ENCODE measurements at places on chromosomes 6 and 20.

DNA sequence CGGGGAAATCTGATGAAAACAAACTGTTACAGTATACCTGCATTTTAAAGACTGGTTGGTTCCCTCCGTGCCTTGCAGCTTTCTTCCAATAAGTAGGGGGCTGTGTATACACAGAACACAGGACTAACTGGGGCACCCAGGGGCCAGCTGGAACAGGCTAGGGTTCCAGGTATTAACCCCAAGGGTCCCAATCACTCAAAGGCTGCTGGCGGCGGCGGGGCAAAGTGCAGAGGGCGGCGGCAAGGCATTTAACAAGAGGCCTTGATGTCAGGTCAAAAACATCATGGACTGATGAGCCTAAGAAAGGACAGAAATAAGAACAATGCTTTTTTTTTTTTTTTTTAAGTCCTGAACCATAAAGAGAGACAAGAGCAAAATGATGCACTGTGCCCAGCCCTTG, 2.5 kb downstream of the PMEPA1 start:
- no peak for DNase-seq

GRCh38 chr20:58751979-58752378, 59.4 kb downstream of the NPEPL1 start:
- DNase-seq = no peak

DNA sequence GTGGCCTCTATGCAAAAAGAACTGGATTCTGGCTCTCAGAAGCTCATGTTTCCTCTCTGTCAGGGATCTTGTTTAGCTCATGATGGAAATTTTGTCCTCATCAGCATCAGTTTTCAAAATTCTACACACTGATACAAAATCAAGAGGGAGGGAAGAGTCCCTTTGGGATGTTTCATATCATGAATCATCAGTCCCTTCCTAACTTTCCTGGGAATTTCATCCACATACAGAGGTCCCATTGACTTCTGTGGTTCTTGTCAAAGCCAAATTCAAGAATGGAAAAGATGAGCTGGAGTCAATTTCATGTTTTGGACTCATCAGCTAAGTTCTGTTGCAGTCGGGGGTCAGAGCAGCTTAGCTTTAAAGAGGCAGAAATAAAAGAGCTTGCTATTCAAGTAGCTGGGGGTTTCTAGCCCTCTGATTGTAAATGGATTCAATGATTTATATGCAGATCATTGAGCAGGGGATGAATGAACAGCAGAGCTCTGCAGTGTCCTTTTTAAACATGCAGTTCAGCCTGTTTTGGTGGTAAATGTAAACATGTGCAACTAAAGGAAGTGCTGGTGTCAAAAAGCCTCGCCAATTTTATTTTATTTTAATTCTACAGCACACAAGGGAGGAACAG, 21.3 kb upstream of the TMEM14A start:
- no peak for DNase-seq

- DNase-seq = no peak
Measured at GRCh38 chr6:6293317-6293716, 27.1 kb downstream of the F13A1 start.

DNA sequence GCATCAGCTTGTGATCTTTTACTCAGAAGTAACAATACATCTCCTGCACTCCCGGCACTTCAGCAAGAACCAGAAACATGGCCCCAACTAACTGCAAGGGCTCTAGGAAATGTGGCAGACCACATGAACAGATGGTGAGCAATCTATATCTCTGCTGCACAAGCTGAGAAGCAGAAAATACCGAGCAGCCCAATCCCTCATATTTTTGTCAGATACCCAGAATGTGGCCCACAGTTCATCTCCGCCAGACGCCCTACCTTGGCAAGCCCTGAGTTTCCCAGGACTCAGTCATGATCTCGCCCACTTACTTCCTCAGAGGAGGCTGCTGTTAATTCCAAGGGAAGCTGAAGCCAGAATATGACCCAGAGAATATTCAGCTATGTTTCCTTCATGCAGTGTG, 63.1 kb upstream of the PHACTR1 start:
- DNase-seq = no peak

GRCh38 chr6:133432021-133432989, 191.1 kb downstream of the EYA4 start:
- DNase-seq = peak; percentile 30

- DNase-seq = no peak
Measured at GRCh38 chr6:110731196-110731595, 84.1 kb downstream of the CDK19 start.

DNA sequence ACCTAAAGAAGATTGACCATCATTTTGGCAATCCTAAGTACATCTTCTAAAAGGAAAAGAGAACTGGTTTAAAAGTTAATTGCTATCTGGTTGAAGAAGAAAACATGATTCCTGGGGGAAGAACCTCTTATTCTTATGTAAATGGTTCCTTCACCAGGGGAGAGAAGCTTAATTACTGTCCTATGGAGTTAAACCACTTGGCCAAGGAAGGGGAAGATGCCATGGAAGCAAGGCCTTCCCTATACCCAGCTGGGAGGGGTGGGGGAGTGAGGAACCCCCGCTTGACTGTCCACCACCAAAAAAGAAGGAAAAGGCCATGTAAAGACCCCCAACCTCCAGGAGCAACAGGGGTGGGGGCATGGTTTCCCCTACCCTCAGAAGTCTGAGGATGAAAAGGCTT, 962.1 kb downstream of the GRIK2 start:
- DNase-seq = no peak

- DNase-seq = no peak
Measured at GRCh38 chr6:112232845-112233256, 21.5 kb downstream of the LAMA4 start.

DNA sequence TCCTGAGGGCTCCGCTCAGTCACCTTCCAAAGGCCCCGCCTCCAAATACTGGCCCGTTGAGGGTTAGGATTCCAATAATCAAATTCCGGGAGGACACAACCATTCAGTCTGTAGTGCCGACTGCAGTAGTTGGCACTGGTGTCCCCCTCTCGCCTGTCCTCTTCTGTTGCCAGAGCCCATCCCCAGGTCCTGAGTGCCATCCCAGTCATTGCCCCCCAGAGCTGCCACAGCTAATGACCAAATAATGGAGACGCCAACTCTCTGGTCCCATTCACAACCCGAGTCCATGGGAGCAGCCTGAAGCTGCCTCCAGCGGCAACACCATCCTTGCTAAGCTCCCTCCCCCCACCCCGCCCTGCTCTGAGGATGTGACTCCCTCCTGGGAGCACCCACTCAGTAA, 115.9 kb downstream of the JPH2 start:
- DNase-seq = no peak

DNA sequence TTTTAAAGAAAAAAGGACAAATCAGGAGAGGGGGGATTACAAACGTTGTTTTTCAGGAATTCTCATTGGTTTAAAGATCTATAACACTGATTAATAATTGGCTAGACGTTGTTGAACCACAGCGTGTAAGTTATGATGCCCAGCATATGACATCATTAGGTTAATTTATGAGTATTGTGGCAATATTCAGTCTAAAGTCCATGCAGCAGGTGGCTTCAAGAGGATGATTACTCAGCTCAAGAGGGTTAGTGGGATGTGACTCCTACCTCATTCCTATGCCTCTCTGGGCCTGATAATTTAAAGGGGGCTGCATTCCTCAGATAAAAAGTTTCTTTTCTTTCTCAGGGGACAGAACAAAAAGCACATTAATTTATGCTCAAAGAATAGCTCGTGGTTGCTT, 1309.0 kb downstream of the EPHA7 start:
- DNase-seq = peak; percentile 69

GRCh38 chr20:14065774-14066173, 70.5 kb downstream of the MACROD2 start:
- no peak for DNase-seq

DNA sequence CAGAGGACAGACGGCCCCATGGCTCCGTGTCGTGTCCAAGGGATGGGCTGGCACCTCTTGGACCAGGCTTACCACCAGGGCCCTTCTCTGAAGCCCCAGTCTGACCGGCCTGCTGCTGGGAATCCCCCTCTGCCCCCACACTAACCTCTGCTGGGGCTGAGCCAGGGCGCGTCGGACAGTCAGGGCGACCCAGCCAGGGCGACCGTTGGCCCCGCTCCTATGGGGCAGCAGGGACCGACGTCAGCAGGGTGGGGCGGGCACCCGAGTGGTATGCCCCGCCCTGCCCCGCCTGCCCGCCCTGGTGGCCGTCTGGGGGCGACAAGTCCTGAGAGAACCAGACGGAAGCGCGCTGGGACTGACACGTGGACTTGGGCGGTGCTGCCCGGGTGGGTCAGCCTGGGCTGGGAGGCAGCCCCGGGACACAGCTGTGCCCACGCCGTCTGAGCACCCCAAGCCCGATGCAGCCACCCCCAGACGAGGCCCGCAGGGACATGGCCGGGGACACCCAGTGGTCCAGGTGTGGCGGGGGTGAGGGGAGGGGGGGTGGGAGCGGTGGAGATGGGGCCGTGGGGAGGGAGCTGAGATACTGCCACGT, at the start of gene SLC17A9:
Gene SLC17A9 (plus strand): TSS at position 337 of the 595 bp plus-strand sequence. CDS start 122 bp downstream, at position 459.
- DNase-seq = no peak

- DNase-seq = no peak
Measured at GRCh38 chr20:59804347-59804746, 129.1 kb downstream of the SYCP2 start.

- no peak for DNase-seq
Measured at GRCh38 chr6:24825130-24825630, 26.5 kb upstream of the ARMH2 start.

GRCh38 chr6:119540417-119540816, 190.9 kb upstream of the MAN1A1 start:
- no peak for DNase-seq

- no peak for DNase-seq
Measured at GRCh38 chr6:43517505-43518357, 842 bp downstream of the POLR1C start.

DNA sequence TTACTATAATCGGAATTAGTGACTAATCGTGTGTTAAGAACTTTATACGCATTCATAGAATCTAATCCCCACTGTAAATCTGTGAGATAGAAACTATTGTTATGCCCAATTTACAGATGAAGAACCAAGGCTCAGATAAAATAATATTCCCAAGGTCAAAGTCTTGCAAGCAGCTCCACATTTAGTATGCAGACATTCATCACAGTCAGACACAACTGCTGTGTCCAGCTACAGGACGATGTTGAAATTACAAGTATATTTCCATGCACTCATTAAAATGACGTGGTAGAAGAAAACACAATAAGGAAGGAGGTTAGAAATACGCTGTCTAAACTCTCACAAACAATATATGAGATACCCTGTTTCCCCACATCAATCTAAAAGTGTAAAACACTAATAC, 82.5 kb downstream of the PREX1 start:
- DNase-seq = no peak

DNA sequence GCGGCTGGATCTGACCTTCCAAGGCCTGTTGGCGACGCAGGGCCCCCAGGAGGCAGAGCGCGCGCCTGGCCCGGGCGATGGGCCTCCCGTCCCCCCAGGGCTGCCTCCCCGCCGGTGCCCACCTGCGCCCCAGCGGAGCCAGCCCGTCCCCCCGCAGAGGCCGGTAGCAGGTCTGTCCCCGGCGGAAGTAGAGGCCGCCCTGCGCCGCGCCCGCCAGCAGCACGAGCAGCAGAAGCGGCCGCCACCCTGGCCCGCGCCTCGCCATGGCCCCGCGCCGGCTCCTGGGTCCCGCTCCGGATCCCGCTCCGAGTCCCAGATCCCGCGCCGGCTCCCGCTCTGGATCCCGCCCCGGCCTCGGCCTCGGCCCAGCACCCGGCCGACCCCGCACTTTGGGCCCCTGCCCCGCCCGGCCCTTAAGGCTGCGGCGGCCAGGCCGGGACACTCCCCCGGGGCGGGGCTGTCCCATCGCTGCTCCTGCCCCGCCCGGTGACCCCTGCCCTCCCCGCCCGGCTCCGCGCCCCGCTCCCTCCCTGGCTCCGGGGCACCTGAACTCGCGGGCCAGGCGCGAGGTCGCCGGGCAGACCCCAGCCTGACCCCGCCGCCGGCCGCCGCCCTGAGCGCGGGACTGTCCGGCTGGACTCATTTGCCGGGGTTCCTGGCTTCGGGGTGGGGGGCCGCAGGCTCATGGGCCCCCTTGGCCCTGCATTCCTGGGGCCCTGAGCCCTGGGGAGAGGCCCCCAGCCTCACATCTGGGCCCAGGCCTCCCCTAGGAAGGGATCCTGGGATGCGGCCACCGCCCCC, at the start of gene CTSZ:
Gene CTSZ (minus strand): TSS at position 391 of the 801 bp plus-strand sequence. CDS start 126 bp downstream, at position 265.
- DNase-seq = no peak

GRCh38 chr6:110852773-110853172, 21.8 kb upstream of the AMD1 start:
- no peak for DNase-seq

- DNase-seq = no peak
Measured at GRCh38 chr20:62888406-62888805, 26.8 kb upstream of the TCFL5 start.

- DNase-seq = no peak
Measured at GRCh38 chr20:17798601-17799000, 98.8 kb downstream of the BANF2 start.

DNA sequence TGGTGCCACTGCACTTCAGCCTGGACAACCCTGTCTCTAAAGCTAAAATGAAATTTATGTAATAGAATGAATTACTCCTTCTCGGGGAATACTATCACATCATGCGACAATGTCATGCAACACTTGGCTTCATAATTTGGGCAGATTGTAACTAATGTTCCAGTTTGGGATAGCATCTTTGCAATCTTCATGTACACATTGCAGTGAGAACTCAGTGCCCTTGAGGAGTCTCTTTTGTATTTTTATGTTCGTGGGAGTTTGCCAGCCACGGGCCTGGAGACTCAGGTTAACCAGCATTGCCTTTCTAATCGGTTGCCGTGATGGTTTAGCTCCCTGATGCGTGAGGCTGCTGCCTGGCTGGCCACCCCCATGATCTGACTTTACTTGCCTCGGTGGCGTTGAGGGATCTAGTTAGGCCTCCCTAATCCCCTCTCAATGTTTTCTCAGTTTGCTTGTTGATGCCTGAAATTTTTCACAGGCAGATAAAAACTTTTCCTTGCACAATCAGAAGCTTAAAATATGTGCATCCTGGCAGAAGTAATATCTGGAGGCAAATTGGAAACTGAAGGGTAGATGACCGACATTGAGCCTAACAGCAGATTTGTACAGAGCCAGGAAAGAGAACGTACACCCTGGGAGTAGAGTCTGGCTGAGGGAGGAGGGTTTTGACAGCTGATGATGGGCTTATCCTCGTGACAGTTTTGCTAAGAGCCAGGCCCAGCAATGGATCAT, 2.4 kb downstream of the GMPR start:
- no peak for DNase-seq

DNA sequence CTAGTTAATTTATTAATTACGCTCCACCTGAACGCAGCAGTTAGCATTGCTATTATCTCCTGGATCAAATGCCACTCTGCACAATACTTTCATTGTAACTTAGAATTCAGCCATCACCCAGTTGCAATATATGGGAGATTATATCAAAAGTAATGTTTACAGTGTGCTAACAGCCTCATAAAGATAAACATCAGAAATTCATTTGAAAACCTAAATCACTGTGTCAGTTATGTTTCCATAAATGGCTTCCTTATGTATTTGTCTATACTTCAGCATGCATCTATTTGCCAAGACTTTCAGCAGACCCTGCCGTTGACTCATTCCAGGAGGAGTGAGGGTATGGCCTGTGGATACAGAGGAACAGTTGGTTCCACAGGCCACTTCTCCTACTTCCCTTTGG, 300.1 kb downstream of the TFAP2B start:
- no peak for DNase-seq

All from NCI-H1436 treated with DMSO at 0.1 percent for 48 hours (cell line).